ENCODE measurements at places on chromosomes 3 and 15.
A peak's percentile ranks its signal among the peaks of the same experiment; 100 is the strongest.

GRCh38 chr3:72633534-72633933, 214.7 kb downstream of the SHQ1 start:
- no peak for DNase-seq

DNA sequence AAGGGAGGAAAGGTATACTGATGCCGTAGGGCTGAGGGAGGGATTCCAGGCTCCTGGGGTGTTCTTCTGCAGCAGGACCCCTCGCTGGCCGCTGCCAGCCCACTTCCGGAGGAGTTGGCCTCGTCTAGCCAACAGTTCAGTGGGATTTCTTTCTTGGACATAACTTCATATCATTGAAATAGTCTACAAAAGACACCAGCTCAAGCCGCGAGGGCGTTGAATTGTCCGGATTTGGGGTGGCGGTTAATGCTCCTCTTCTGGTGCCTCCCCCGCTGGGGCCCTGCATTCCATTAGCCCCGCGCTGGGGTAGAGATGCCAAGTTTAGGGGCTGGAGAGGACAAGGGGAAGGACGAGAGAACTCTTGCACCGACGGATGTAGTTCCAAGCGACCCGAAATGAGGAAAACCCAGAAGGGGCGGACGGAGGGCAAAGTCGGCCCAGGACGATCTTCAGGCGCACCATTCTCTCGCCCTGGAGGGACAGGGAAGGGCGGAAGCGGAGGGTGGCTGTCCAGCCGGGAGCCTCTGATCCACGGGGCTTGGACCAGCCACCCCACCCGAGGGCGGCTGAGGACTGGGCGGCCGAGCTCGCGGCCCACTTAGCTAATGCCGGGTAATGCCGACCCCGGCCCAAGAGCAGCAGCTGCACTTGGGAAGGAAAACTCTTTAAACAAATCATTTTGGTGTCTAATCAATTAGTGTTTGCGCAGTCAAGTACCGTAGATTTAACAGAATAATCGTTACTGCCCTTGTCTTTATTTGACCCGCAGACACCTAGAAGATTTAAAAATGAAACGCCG, 4.7 kb upstream of the ONECUT1 start:
- no peak for DNase-seq

DNA sequence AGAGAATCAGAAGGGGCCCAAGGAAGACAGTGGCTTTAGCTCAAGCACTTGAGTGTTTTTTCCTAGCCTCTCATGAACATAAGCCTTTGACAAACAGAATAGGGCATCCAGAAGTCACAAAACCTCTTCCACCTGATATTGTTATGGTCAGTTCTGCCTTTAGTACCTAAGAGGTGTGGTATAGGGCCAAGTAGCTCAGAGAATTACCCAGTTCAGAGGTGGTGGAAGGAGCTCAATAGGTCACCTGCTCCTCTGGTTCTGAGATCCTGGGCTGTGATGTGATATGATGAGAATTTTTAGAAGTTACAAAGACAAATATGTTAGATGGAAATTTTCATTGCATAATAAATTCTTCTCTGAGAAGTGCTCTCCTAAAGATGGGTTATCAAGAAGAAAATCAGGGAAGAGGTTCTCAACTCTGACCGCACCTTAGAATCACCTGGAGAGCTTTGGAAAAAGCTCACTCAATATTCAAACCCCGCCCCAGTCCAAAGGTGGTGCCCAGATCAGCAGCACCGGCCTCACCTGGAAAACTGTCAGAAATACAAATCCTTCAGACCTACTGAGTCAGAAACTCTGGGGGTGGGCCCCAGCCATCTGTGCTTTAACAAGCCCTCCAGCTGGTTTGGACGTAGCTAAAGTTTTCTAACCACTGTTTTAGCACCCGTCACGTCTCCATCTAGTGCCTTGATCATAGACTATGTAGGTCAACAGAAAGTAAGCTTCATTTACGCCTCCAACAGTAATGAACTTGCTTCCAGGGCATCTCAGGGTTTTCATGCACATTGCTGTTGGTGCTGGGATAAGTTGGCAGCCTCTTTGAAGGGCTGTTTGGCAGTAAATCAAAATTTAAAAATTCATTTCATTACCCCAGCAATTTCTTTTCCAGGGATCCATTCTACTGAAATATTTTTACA, 101.3 kb downstream of the MYH15 start:
- DNase-seq = no peak

GRCh38 chr3:30607032-30607833, 832 bp downstream of the TGFBR2 start:
- DNase-seq = peak; percentile 50

GRCh38 chr15:48325400-48325799, 5.8 kb upstream of the DUT start:
- no peak for DNase-seq

DNA sequence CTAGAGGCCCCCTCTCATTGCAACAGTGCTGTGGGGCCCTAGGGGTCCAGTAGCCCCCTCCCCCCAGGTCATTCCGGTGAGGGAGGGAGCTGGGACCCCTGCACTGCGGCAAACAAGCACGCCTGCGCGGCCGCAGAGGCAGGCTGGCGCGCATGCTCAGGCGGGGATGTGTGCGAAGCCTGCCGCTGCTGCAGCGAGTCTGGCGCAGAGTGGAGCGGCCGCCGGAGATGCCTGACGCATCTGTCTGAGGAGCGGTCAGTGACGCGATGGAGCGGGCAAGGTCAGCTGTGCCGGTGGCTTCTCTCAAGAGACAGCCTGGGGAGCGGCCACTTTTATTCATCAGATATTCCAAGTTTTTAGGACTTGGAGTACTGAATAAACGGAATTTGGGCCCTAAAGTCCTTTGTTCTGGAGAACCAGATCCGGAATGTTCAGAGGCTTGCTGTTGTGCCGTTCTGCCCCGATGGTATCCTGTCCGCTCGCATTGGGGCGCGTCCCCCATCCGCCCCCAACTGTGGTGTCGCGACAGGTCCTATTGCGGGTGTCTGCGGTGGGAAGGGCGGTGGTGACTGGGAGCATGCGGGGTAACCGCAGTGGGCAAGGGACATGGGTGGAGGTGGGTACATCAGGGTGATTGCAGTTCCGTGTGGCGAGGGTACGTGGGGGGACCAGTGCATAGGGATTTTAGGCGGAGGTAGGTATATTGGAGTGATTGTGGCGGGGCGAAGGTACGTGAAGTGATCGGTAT, at the start of the genes SNRPN and SNURF:
TSS of gene SNRPN (plus strand) at position 205 of the 748 bp plus-strand sequence. CDS start 19,467 bp downstream, outside the sequence.
TSS of gene SNURF (plus strand) at position 205 of the 748 bp plus-strand sequence. CDS start at position 267, 62 bp downstream.
- peak; percentile 85 for DNase-seq
